ENCODE measurements at places on chromosomes 2 and 18.

GRCh38 chr2:8855010-8855409 lies 17.6 kb upstream of the KIDINS220 start:
- no peak overlapping the region for H3K27ac ChIP-seq
- H3K4me1 ChIP-seq: no peaks in the 10 kb centered on the region
- no peaks in the 10 kb centered on the region for H3K36me3 ChIP-seq
- DNase-seq: no peak
- H3K27me3 ChIP-seq: no peaks in the 10 kb centered on the region

GRCh38 chr2:60840880-60841279 lies 40.5 kb upstream of the REL start:
- no peaks in the 10 kb centered on the region for H3K4me1 ChIP-seq
- no peak overlapping the region for H3K4me3 ChIP-seq
- no peaks in the 10 kb centered on the region for H3K27me3 ChIP-seq
- no peaks in the 10 kb centered on the region for H3K36me3 ChIP-seq

DNA sequence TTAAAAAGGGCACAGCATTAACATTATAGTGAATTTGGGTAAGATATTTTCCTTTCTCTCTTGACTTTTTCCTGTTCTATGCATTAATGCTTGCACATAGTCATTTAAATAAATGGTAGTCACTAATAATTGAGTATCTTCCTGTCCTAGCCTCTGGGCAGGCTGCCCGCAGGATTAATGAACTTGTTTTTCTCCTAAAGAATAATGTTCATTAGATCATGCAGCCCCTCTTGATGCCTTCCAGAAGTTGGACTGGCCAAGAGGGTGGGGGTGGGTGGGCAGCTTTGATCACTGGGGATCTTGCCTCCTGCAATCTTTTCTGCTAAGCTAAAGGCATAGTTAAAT lies 514.5 kb upstream of the CDH2 start:
- no peak overlapping the region for H3K4me3 ChIP-seq
- no peak for DNase-seq
- H3K36me3 ChIP-seq: no peaks in the 10 kb centered on the region
- no peaks in the 10 kb centered on the region for H3K4me1 ChIP-seq
- no peak overlapping the region for H3K27ac ChIP-seq

- peak overlapping the region; percentile 84 for H3K27ac ChIP-seq
- H3K27me3 ChIP-seq: no peaks in the 10 kb centered on the region
- peak overlapping the region; percentile 100 for H3K4me3 ChIP-seq
- DNase-seq: no peak
- peaks cover 19% of the 10 kb centered on the region for H3K4me1 ChIP-seq
Measured at GRCh38 chr2:47907039-47907781, 912 bp upstream of the FBXO11 start.

DNA sequence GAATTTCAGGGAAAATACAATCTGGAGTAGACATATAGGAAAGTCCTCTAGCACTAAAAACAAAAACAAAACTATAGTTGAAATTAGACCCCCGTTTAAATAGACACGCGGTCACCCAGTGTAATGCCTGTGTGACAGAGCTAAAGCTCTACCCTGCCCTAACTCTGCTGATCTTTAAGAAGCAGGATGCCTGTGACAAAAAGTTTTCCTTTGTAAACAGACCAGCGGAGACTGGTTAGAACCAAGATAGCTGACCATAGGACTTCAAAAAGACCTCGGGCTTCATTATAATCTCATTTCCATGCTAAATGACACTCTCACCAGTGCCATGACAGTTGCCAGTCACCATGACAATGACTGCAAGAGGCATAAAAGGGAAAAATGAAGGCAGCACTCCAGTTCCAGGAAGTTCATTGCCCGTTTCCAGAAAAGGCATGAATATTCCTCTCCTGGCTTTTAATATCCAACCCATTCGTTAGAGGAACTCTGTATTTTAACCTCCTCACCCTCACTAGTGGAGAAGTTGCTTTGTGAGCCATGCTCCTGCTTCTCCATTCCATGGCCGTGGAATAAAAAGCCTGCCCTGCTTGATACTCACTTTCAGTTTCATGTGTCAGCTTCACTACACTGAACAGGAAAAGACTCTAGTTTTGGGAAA lies 157.2 kb upstream of the COPS8 start:
- peak overlapping the region; percentile 65 for H3K4me3 ChIP-seq
- H3K4me1 ChIP-seq: no peaks in the 10 kb centered on the region
- H3K27me3 ChIP-seq: no peaks in the 10 kb centered on the region
- no peak for DNase-seq
- H3K36me3 ChIP-seq: no peaks in the 10 kb centered on the region
- no peak overlapping the region for H3K27ac ChIP-seq

GRCh38 chr18:38454764-38455469 lies 889.3 kb upstream of the CELF4 start:
- H3K27me3 ChIP-seq: no peaks in the 10 kb centered on the region
- H3K27ac ChIP-seq: no peak overlapping the region
- no peak for DNase-seq
- no peak overlapping the region for H3K4me3 ChIP-seq
- no peaks in the 10 kb centered on the region for H3K4me1 ChIP-seq
- H3K36me3 ChIP-seq: no peaks in the 10 kb centered on the region

- H3K27ac ChIP-seq: no peak overlapping the region
- H3K4me1 ChIP-seq: no peaks in the 10 kb centered on the region
- H3K4me3 ChIP-seq: no peak overlapping the region
- no peaks in the 10 kb centered on the region for H3K36me3 ChIP-seq
- no peaks in the 10 kb centered on the region for H3K27me3 ChIP-seq
Measured at GRCh38 chr18:68925268-68925667, 127.4 kb downstream of the CCDC102B start.

GRCh38 chr2:37244017-37244416 lies 12.6 kb downstream of the NDUFAF7 start:
- H3K27ac ChIP-seq: no peak overlapping the region
- H3K4me3 ChIP-seq: no peak overlapping the region
- H3K4me1 ChIP-seq: no peaks in the 10 kb centered on the region
- H3K27me3 ChIP-seq: no peaks in the 10 kb centered on the region

DNA sequence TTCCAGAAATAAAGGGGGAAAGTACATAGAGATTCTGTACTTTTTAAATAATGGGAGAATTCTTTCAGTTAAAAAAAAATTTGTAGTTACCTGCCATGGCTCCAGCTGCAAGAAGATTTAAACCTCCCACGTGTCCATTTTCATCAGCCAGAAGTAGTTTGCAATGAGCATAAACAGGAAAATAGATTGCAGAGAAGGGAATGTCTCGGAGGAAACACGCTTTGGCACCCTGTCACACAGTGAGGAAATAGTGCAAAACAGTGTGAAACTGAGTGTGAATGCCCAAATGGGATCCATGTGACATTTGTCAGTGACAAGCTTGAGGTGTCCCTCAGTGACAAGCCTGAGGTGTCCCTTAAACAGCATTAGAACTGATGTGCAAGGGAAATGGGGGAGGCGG lies 102.7 kb downstream of the SLC25A12 start:
- no peaks in the 10 kb centered on the region for H3K4me1 ChIP-seq

- H3K27me3 ChIP-seq: no peaks in the 10 kb centered on the region
- no peaks in the 10 kb centered on the region for H3K4me1 ChIP-seq
- no peak for DNase-seq
- H3K36me3 ChIP-seq: no peaks in the 10 kb centered on the region
- no peak overlapping the region for H3K27ac ChIP-seq
- H3K4me3 ChIP-seq: no peak overlapping the region
Measured at GRCh38 chr2:39981883-39982311, 202.8 kb upstream of the THUMPD2 start.

- no peak overlapping the region for H3K27ac ChIP-seq
- no peaks in the 10 kb centered on the region for H3K36me3 ChIP-seq
- no peaks in the 10 kb centered on the region for H3K4me1 ChIP-seq
- no peak overlapping the region for H3K4me3 ChIP-seq
Measured at GRCh38 chr18:40866013-40866645, 1088.9 kb upstream of the PIK3C3 start.

DNA sequence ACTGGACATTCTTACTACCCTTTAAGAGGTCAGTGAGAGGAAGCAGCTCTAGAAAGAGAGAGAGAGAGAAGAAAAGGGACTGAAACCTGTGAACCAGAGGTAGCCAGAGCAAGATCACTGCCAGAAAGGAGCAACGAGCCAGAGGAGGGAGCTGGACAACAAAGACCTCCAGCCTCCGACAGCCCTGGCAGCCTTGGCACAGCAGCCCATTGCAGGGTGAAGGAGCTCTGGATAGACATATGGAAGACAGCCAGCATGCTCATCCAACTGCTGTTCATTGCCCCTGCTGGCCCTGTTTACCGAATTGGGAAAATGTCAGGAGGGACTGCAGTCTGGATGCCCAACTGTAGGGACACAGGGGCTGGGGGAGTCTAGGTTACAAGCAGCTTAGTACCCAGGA lies 228.4 kb upstream of the SLC35G4 start:
- DNase-seq: no peak
- no peaks in the 10 kb centered on the region for H3K4me1 ChIP-seq
- no peak overlapping the region for H3K4me3 ChIP-seq
- no peaks in the 10 kb centered on the region for H3K36me3 ChIP-seq

- H3K27ac ChIP-seq: no peak overlapping the region
- H3K4me3 ChIP-seq: no peak overlapping the region
- no peaks in the 10 kb centered on the region for H3K27me3 ChIP-seq
- peaks cover 11% of the 10 kb centered on the region for H3K36me3 ChIP-seq
- H3K4me1 ChIP-seq: no peaks in the 10 kb centered on the region
Measured at GRCh38 chr18:79899609-79900445, 51.6 kb downstream of the SLC66A2 start.

- H3K4me3 ChIP-seq: no peak overlapping the region
- no peaks in the 10 kb centered on the region for H3K36me3 ChIP-seq
- H3K4me1 ChIP-seq: no peaks in the 10 kb centered on the region
- H3K27ac ChIP-seq: no peak overlapping the region
- no peak for DNase-seq
Measured at GRCh38 chr2:181552808-181553207, 95.6 kb downstream of the ITGA4 start.

- peaks cover 27% of the 10 kb centered on the region for H3K4me1 ChIP-seq
- no peak overlapping the region for H3K4me3 ChIP-seq
- DNase-seq: no peak
- no peaks in the 10 kb centered on the region for H3K27me3 ChIP-seq
- no peaks in the 10 kb centered on the region for H3K36me3 ChIP-seq
Measured at GRCh38 chr2:234983011-234983726, 31.4 kb downstream of the SH3BP4 start.

GRCh38 chr2:102048465-102048864 lies 56.7 kb downstream of the IL1R2 start:
- H3K4me3 ChIP-seq: no peak overlapping the region
- H3K27ac ChIP-seq: peak overlapping the region; percentile 82
- no peaks in the 10 kb centered on the region for H3K36me3 ChIP-seq
- H3K27me3 ChIP-seq: no peaks in the 10 kb centered on the region
- DNase-seq: no peak
- peaks cover 29% of the 10 kb centered on the region for H3K4me1 ChIP-seq

DNA sequence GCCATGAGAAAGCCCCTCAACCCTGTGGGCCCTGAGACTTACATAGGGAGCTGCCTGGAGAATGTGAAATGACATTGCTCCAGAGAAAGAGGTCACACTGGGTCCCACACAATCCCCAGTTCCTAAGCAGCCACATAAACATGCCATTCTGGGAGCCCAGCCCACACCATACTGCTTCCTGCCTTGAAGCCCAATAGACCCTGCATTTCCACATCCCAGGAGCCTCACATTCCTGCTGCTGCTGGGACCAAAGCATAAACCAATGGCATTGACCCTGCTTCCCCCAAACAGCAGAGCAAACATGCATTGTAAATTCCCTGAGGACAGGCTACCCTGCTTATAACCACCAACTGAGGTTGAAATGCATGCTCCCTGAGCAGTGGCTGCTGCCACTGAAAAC lies 1117.6 kb upstream of the SLC39A10 start:
- DNase-seq: no peak
- no peaks in the 10 kb centered on the region for H3K27me3 ChIP-seq
- H3K27ac ChIP-seq: no peak overlapping the region

GRCh38 chr2:149926149-149926548 lies 338.6 kb upstream of the MMADHC start:
- no peaks in the 10 kb centered on the region for H3K36me3 ChIP-seq
- no peaks in the 10 kb centered on the region for H3K4me1 ChIP-seq
- H3K27me3 ChIP-seq: no peaks in the 10 kb centered on the region
- H3K4me3 ChIP-seq: no peak overlapping the region
- H3K27ac ChIP-seq: no peak overlapping the region

GRCh38 chr18:74331404-74331803 lies 15.8 kb downstream of the C18orf63 start:
- no peak for DNase-seq
- no peaks in the 10 kb centered on the region for H3K36me3 ChIP-seq
- no peaks in the 10 kb centered on the region for H3K4me1 ChIP-seq
- no peak overlapping the region for H3K4me3 ChIP-seq
- H3K27ac ChIP-seq: no peak overlapping the region
- no peaks in the 10 kb centered on the region for H3K27me3 ChIP-seq

DNA sequence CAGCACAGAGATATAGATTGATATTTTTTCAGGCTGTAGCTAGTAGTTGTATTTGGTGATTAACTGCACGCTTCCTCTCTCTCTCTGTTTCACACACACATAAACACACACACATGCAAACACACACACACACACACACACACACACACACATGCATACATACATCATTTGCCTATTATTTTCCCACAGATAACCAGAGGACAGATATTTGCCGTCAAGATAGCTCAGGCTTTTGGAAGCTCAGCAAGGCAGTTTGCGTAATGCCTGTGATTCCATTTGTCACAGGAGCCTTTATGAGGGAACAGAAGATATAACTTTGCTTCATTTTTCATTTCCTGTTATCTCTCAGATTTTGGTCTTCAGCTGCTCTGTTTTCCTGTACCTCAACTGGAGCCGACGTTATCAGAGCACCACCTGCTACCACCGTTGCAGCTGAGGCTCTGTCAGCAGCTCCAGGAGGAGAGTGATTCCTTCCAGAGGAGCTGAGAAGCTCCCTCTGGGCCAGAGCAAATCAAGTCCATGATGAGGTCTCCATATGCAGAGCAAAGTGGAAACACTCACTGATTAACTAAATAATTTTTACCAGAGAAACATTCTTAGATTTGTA lies 341.9 kb upstream of the PIK3C3 start:
- no peak overlapping the region for H3K4me3 ChIP-seq
- H3K36me3 ChIP-seq: no peaks in the 10 kb centered on the region
- H3K27ac ChIP-seq: no peak overlapping the region
- H3K27me3 ChIP-seq: no peaks in the 10 kb centered on the region

- H3K4me1 ChIP-seq: no peaks in the 10 kb centered on the region
- DNase-seq: no peak
- H3K27ac ChIP-seq: no peak overlapping the region
- no peak overlapping the region for H3K4me3 ChIP-seq
- no peaks in the 10 kb centered on the region for H3K27me3 ChIP-seq
Measured at GRCh38 chr2:178152542-178152941, 40.3 kb downstream of the RBM45 start.

GRCh38 chr2:166812166-166812891 lies 76.0 kb upstream of the XIRP2 start:
- H3K4me3 ChIP-seq: no peak overlapping the region
- H3K27ac ChIP-seq: no peak overlapping the region
- no peak for DNase-seq
- H3K36me3 ChIP-seq: no peaks in the 10 kb centered on the region
- H3K4me1 ChIP-seq: no peaks in the 10 kb centered on the region

- H3K27ac ChIP-seq: no peak overlapping the region
- peaks cover 3% of the 10 kb centered on the region for H3K4me1 ChIP-seq
- H3K4me3 ChIP-seq: no peak overlapping the region
- no peaks in the 10 kb centered on the region for H3K36me3 ChIP-seq
Measured at GRCh38 chr2:71789556-71790204, 336.3 kb downstream of the DYSF start.

GRCh38 chr2:203583701-203584100 lies 48.6 kb upstream of the RAPH1 start:
- peak overlapping the region; percentile 88 for H3K27ac ChIP-seq
- no peaks in the 10 kb centered on the region for H3K27me3 ChIP-seq
- peak; percentile 41 for DNase-seq

- no peak for DNase-seq
- no peaks in the 10 kb centered on the region for H3K27me3 ChIP-seq
Measured at GRCh38 chr18:11655606-11655932, 33.5 kb upstream of the GNAL start.

- no peak for DNase-seq
- no peak overlapping the region for H3K4me3 ChIP-seq
- no peaks in the 10 kb centered on the region for H3K4me1 ChIP-seq
- no peaks in the 10 kb centered on the region for H3K36me3 ChIP-seq
Measured at GRCh38 chr2:53569957-53570727, 197.5 kb upstream of the CHAC2 start.

All from thoracic aorta (tissue), 2 donors.